ENCODE measurements at places on chromosomes 1 and 21.

GRCh38 chr1:118039170-118039569, 109.6 kb downstream of the WDR3 start:
- DNase-seq, result no peak

- no peak for DNase-seq
Observed at GRCh38 chr21:37849506-37850102, 66.7 kb downstream of the KCNJ6 start.

GRCh38 chr1:36091141-36091540, 2.4 kb downstream of the ADPRS start:
- no peak for DNase-seq

DNA sequence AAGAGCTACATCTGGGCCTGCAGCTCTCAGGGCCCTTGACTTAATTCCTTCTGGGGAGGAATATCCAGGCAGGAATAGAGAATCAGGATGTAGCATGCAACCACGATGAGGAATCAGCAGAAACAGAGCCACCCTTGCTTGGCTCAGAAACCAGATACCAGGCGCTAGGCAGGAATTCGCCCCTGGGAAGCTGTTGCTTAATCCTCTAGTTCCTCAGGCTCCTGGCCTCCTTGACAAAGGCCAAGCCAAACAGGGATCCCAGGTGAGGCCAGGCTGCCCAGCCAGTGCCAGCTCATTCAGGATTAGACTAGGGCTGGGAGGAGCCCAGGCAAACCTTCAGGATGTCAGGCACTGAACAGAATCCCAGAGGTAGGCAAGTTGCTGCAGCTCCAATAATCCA, 48.2 kb upstream of the IRF2BP2 start:
- DNase-seq, result no peak

- DNase-seq, result no peak
Observed at GRCh38 chr1:153760440-153760839, 14.8 kb upstream of the SLC27A3 start.

DNA sequence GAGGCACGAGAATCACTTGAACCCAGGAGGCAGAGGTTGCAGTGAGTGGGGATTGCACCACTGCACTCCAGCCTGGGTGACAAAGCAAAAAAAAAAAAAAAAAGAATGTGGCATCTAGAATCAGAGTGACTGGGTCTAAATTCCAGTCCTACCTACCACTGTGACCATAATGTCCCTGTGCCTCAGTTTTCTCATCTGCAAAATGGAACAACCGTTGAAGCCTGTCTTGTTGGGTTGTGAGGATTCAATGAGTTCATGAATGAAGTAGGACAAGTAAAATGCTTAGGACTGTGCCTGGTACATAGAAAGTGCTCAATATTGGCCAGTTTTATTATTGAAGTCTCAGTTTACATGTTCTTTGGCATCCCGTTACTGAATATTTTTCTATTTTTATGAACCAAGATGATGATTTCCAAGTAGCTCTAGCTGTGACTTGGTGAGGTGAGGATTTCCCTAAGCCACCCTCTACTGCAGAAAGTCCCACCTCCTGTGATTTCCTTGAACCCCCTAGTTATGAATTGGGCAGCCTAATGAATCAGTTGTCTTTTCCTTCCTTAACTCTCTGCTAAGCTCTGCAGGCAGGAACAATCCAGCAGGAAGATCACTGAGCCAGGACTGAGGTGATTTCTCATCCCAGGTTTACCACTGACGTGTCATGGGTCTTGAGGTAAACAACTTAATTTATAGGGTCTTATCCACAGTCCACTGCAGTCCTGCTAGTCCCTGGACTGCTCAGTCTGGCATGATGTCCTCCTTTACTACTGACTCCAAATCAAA, 18.9 kb upstream of the MEAF6 start:
- no peak for DNase-seq

DNA sequence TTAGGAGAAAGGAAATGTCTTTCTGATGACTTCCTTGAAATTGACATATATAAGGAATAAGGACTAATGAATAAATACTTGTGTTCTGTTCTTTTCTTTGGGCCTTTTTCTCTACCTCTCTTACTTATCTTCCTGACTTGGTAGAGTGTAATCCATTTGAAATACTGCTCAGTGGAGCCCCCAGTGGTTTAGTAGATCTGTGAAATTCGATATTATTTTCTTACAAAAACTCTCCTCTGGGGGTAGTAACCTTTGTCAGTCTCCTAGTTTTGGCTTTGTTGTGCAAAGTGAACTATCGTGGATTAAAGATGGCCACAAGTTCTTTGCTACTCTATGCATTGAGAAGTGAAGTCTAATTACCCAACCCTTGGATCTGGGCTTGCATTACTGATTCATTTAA, 48.8 kb downstream of the DUSP10 start:
- no peak for DNase-seq

GRCh38 chr1:26044971-26045721, 772 bp downstream of the SLC30A2 start:
- DNase-seq, result no peak

DNA sequence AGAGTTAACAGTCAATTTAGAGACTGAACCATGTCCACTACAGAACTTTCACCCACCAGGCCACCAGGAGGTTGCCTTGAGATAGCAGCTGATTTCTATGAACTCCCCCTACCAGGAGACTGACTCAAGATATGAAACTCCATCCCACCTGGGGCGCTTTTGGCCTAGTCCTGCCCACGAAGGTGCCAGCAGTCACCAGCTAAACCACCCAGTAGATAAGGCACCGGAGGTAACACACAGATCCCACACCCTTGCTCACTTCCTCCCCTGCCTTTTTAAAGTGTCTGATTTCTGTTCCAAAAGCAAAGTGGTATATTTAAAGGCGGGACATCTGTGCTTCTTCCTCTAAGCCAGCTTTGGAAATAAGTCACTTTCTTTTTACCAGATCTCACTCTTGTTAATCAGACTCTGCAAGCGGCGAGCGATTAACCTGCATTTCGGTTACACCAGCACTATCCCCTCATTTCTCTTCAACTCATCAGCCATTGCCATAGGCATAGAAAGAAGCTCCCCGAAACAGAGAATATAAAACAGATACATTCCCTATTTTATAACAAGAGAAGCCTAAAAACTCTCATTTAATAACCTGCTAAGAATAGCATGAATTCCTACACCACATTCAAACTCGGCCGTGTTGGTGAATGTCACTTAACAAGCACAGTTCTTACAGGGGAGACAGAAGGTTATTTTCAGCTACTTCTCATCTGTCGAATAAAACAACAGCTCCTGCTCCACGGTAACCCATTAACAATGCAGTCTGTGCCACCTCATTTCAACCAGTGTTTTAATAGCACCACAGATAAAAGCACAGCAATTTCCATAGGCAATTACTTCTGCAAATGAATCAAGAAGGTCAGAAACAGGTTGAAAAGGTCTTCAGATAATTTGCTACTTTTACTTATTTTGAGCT, 318.1 kb downstream of the KCNH1 start:
- no peak for DNase-seq

- peak; percentile 30 for DNase-seq
Observed at GRCh38 chr1:3902571-3903091, 2.6 kb upstream of the C1orf174 start.

- DNase-seq, result peak; percentile 21
Observed at GRCh38 chr1:24070821-24071393, 41.0 kb downstream of the MYOM3 start.

DNA sequence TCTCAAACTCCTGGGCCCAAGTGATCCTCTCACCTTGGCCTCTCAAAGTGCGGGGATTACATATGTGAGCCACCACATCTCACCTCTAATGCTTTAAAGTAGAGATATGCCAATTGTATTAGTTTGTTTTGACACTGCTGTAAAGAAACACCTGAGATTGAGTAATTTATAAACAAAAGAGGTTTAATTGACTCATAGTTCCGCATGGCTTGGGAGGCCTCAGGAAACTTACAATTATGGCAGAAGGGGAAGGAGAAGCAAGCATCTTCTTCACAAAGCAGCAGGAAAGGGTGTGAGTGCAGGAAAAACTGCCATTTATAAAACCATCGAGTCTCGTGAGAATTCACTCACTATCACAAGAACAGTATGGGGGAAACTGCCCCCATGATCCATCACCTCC, 3.5 kb upstream of the MYCL start:
- DNase-seq, result no peak

DNA sequence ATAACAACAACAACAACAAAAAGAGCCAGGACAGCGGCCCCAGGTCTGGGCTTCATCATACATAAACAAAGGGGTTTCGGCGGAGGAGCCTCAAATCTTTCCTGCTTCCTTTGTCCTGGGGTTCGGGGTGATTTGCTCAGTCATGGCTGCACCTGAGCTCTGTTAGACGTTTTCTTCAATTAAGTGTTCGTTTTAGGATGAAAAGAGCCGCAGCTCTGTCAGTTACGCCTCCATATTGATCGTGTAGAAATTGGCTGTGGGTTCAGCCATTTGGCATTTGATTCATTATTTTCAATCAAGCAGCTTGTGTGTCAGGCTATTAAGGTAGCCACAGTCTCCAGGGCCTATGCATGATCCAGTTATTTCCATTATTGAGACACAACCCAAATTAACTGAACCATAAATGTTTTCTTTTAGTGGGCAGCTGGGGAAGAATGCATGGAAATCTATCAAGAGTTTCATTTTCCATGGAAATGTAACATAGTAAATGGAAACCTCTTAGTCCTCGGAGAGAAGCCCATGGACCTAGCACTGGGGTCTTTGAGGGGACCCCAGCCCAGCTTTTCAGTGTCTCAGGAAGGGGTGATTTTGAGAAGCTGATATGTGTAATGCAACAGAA, 370.0 kb upstream of the C1orf174 start:
- DNase-seq, result no peak

- DNase-seq, result peak; percentile 67
Observed at GRCh38 chr1:151165281-151165737, 393 bp downstream of the LYSMD1 start.

DNA sequence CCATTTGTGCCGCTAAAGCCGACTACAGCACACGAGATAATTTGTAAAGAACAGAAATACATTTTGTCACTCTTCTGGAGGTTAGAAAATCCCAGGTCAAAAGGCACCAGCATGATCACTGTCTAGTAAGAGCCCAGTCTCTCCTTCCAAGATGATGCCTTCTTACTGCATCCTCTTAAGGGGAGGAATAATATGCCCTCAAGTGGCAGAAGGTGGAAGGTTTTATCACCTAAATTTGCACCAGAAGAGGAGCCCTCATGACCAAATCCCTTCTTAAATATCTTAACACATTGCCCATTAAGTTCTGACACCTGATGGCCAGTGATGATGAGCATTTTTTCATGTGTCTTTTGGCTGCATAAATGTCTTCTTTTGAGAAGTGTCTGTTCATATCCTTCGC, 326.7 kb upstream of the RGS18 start:
- no peak for DNase-seq

GRCh38 chr1:172698224-172698623, 39.3 kb downstream of the FASLG start:
- DNase-seq, result no peak

- DNase-seq, result no peak
Observed at GRCh38 chr1:107294686-107295085, 153.8 kb downstream of the NTNG1 start.

DNA sequence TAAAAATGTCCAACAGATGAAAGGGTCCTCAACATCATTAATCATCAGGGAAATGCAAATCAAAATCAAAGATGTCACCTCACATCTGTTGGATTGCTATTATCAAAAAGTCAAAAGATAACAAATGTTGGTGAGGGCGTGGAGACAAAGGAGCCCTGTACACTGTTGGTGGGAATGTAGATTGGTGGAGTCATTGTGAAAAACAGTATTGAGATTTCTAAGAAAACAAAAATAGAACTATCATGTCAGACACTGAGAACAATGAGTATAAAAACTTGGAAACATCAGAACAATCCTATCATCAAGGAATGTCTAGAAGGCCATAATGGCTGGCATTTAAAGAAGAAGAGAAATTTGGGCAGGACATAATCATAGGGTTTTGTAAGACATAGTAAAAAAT, 209.2 kb upstream of the PTGFR start:
- DNase-seq, result no peak

GRCh38 chr1:154006136-154006535, 15.6 kb downstream of the RPS27 start:
- no peak for DNase-seq

- DNase-seq, result no peak
Observed at GRCh38 chr1:38029685-38030511, 16.7 kb downstream of the POU3F1 start.

DNA sequence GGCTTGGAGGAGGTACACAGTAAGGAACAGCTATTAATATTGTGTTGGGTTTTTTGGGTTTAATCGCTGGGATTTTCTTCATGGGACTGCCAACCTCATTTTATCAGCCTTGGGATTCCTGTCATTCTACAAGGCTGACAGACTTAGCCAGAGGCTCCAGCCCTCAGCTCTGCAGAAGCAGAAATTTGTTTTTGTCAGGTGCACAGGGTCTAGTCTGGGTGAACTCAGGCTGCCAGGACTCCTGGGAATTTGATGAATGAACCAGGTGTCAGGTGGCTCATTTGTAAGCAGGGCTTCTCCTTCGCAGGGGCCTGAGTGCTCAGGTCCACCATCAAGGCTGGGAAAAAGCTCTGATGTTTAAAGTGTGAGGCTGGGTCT, 11.5 kb upstream of the ZNF362 start:
- no peak for DNase-seq

DNA sequence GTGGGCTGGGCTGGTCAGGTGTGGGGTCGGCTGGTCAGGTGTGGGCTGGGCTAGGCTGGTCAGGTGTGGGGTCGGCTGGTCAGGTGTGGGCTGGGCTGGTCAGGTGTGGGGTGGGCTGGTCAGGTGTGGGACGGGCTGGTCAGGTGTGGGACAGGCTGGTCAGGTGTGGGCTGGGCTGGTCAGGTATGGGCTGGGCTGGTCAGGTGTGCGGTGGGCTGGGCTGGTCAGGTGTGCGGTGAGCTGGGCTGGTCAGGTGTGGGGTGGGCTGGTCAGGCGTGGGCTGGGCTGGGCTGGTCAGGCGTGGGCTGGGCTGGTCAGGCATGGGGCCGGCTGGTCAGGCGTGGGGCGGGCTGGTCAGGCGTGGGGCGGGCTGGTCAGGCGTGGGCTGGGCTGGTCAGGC, 6.3 kb upstream of the FNDC10 start:
- no peak for DNase-seq

GRCh38 chr1:3530086-3530925, 75.8 kb downstream of the ARHGEF16 start:
- DNase-seq, result no peak

DNA sequence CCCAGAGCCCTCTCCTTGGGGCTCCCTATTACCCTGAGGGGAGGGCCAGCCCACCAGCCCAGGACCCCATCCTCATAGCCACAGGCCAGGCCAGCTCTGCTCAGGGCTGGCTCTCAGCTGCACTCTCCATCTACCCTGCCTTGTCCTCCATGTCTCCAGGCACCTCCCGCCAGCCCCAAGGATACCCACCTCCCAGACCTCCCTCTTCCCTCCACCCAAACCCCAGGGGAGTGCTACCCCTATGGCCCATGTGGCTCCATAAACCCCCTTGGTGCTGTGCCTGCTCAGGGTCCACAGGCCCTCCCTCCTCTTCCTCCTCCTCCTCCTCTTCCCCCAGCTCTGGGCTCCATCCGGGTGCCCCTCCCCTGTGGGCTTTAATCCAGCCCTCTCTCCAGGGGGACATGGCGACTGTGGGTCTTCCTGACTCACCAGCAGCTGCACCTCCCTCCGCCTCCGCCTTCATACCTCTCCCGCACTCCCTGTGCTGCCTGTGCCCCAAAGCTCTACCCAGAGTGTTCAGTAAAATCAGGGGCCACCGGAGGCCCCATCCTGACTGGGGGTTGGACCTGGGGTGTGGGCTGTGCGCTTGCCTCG, 9.1 kb downstream of the YBEY start:
- DNase-seq, result no peak

- DNase-seq, result no peak
Observed at GRCh38 chr1:181016563-181016962, 6.1 kb downstream of the STX6 start.

- DNase-seq, result no peak
Observed at GRCh38 chr1:152768847-152769533, 6.0 kb upstream of the LCE1F start.

All from occipital lobe (tissue), 3 donors.